Stimulated activated CD8-positive, alpha-beta memory T cell treated with anti-CD3 and anti-CD28 coated beads, Interleukin-7, amount 100 ng/mL, for 48 hours (primary cell): ENCODE measurements at places on chromosomes 3 and 15.

GRCh38 chr3:189563853-189564563 is 67.2 kb upstream of the TP63 start:
- peak; percentile 7 for DNase-seq

DNA sequence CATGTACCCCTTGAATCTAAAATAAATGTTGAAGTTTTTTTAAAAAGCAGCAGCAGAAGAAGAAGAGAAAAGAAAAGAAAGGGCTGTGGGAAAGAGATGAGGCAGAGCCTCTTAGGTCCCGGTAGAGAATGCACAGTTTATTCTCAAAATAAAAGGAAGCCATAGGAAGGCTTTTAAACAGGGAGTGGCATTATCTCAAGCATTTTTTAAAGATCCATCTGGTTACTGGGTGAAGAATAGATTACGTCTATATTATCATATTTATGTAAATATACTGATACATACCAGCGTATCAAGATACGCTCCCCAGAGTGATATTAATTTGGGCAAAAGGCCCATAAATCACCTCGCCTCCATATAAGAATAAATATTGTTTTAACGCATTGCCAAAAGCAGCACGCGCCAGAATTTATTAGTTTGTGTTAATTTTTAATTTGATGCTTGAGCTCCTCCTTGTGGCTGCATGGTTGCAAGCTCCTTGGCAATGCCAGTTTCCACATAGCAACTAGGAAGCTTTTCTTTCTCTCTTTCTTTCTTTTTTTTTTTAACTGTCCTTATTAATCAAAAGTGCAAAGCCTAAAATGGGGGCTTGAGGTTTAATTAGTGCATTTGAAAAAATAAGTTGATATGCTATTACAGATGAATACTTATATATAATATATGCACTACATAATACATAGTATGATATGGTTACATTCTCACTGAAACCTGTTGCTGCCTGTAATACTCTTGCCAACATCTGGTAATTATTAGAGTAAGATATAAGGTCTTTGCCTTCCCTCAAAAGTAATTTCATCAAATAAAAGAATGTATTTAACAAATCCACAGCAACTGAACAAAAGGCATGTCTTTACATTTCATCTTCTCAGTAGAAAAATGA is 242.8 kb upstream of the UBE2E2 start:
- DNase-seq, result no peak

GRCh38 chr3:45915059-45915439 is 28.2 kb upstream of the CXCR6 start:
- DNase-seq, result no peak

DNA sequence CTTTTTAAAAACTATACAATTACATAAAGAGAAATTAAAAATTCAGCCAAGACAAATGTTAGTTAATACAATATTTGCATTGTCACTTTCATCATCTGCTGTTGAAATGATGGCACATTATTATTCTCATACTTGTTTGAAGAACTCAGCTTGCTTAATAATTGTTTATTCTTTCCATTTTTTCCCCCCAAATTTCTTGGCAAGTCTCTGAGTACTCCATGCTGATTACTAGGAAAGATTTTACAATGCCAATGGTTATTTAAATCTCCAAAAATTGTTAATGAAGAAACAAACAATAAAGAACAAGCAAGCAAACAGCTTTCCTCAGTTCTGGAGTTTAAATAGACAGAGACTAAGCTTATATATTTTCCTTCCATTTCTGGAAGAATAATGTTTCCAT is 15.1 kb upstream of the STXBP5L start:
- no peak for DNase-seq

DNA sequence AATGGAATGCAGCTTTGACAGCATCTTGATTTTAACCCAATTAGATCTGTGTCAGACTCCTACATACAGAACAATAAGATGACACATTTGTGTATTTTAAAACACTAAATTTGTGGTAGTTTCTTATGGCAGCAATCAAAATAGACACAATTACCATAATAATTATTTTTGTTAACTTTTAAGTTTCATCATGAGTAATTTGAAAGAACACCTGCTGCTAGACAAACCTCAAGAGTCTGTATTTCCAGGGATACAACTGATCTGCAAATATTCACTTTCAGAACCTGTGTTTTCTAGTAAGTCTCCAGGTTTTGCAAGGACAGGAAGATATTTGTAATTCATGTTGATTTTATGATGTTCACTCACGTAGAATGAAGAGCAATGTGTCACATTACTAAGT is 736.8 kb downstream of the DIPK2A start:
- no peak for DNase-seq

GRCh38 chr3:181935915-181936314 is 224.2 kb downstream of the SOX2 start:
- no peak for DNase-seq

- no peak for DNase-seq
Measured at GRCh38 chr3:51687431-51688205, 16.6 kb downstream of the TEX264 start.

DNA sequence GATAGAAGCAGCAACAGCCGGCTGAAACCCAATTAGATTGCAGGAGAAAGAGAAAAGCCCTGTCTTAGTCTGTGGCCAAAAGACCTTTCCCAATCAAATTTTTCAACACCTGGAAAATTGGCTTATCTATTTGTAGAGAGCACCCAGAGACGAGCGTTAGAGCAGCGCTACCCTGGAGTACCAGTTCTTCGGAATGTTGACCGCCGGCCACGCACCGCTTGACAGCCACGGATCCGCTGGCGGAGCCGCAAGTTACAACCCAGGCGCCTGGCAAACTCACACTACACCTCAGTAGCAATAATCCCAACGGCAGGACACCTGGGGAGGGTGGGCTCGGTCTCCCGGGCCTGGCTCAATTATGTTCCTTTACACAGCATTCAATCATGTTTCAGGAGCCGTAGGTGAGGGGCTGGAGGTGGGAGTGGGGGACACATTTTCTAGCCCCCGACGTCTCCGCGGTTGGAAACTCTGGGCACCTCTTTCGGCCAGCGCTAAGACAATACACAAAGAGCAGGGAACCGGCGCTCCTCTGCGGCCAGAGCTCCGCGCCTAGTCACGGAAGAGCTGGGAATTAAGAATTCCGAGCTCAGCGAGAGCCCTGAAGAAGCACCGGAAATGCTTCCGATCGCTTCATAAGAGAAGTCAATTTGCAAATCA is 1.2 kb downstream of the MB21D2 start:
- no peak for DNase-seq

GRCh38 chr3:124582196-124582595 is 148.1 kb upstream of the UMPS start:
- no peak for DNase-seq

DNA sequence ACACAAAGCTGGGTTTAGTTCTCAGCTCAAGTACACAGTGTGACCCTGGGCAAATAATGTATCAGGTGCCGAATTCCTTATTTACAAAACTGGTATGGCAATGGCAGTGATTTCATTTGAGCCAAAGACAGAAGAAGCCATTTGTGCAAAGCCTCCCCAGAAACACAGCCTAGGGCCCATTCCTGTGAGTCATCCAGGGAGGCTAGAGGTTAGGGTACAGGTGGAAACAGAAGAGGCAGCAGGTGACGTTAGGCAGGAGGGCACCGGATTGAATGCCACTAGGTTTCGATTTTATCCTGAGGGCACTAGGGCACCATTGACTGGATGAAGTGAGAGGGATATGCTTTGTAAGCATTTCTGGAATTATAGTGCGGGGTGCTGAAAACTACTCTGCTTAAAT is 766.9 kb upstream of the NR2F2 start:
- no peak for DNase-seq
